ENCODE measurements at places on chromosomes 2 and 18.

DNA sequence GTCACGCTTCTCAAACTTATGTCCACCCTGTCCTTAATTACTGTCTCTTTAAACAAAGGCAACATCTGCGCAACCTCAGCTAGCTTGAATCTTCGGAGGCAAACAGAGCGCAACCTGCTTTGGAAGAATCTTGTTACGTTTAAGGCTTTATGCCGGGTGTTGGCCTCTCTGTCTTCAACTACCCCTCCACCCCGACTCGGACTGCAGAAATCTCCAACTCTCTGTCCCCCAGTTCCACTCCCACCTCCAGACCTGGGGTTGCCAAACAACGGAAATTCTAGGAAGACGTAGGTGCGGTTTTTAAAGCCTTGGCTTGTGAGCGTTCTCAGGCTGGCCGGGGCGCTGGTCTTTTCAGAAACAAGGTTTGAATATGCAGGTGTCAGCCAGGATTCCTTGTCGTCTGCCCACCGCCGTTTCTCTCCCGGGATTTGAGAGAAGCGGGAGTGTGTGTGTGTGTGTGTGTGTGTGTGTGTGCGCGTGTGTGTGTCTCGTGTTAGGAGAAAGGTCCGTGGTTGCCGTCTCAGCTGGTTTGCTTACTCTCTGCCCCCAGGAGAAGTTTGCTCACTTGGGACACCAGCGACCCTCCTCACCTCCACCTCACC lies 1.1 kb upstream of the ONECUT2 start:
- no peak for DNase-seq

DNA sequence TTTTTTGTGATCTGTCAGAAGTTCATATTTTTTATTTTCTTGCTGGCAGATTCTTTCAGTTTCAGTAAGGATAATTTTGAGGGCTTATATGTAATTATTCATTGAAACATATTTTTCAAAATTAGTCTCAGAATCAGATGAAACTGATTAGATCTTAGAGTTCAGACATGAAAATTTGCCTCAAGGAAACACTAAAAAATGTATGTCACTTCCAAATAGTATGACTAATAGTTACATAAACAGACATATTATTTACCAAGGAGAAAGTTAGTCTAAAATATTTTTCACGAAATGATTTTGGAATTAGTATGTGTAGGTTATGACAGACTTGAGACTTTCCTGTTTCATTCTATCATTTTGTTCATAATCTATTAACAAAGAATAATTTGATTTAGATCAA lies 628.6 kb downstream of the CCDC85A start:
- no peak for DNase-seq

DNA sequence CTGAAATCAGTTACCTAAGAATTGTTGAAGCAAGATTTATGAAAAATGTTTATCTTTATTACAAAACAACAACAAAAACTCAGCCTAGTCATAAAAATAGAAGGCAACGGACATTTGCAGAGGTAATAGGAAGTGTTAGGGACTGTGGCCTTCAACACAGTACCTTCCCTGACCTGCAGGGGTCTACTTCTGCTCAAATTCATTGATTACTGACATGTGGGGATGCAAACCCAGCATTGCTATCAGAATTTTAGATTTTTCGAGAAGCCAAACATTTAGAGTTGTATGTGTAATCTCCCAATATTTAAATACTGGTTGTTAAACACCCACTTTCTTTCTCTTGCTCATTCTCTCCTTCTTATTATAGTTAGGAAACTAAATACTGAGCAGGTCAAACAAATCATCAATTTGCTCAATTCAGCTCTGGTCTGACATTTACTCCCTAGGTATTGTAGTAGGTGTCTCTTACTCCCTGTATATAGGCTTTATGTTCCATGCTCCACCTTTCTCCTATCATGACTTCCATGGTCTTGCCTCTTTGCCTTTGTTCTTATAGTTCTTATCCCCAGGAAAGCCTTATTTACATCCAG lies 198.5 kb downstream of the UBE2E3 start:
- peak; percentile 12 for DNase-seq

- no peak for DNase-seq
Measured at GRCh38 chr2:151943461-151943860, 115.2 kb upstream of the ARL5A start.

GRCh38 chr2:59693231-59693959 lies 860.1 kb downstream of the BCL11A start:
- no peak for DNase-seq

DNA sequence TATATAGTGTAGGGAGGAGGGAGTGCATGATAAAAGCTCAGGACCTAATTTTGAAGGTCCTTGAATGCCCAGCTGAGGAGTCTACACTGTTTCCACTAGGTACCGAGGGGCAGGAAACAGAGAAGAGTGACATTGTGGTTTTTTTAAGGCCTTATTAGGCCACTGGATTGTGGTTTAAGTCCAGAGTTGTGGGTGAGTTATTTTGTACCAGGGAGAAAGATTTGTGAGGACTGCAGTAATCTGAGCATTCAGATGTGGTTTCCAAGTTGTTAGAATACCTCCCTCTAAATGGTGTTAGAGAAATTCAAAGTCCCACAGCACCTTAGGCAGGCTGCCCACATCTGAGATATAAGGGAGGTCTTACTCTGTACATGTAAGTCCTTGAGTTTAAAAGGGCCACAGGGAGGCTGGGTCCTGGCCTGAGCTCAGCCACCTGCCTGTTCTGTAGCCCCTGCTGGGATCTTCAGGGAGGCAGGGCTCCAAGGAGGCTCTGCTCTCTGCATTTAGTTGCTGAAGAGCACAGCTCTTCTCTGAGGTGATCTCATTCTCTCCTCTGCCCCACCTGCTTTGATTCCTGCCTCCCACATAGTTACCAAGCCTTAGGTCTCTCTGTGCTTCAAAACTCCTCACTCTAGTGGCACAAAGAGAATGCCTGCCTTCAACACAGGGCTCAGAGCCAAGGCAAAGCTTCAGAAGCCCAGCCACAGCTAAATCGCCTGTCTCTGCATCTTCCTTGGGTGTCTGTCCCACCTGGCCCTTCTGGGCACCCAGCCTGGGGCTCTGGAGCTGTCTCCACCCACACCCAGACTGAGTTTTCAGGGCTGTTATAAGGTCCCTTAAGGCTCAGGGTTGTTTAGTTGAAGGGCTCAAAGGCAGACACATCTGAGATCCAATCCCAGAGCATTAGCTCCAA lies 88.1 kb downstream of the VSNL1 start:
- DNase-seq: no peak

- DNase-seq: no peak
Measured at GRCh38 chr2:127911737-127912136, 26.0 kb upstream of the AMMECR1L start.

DNA sequence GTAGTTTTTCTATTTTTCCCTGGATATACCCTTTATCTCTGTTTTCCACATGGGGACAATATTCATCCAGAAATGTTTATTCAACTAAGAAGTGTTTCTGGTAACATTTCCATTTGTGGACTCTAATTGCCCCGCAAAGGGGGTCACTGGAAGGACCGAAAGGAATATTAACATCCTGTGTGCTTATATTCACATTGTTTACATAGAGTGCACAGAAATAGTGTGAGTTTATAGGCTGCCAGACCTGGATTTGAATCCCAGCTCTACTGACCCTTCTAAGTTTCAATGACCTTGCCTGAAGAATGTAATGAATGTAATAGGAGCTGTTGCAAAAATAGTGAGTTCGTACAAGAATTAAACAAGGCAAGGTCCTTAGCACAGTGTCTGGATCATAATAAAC lies 152.9 kb upstream of the NCKAP5 start:
- no peak for DNase-seq

- DNase-seq: no peak
Measured at GRCh38 chr2:109275120-109276012, 146.4 kb downstream of the SH3RF3 start.

DNA sequence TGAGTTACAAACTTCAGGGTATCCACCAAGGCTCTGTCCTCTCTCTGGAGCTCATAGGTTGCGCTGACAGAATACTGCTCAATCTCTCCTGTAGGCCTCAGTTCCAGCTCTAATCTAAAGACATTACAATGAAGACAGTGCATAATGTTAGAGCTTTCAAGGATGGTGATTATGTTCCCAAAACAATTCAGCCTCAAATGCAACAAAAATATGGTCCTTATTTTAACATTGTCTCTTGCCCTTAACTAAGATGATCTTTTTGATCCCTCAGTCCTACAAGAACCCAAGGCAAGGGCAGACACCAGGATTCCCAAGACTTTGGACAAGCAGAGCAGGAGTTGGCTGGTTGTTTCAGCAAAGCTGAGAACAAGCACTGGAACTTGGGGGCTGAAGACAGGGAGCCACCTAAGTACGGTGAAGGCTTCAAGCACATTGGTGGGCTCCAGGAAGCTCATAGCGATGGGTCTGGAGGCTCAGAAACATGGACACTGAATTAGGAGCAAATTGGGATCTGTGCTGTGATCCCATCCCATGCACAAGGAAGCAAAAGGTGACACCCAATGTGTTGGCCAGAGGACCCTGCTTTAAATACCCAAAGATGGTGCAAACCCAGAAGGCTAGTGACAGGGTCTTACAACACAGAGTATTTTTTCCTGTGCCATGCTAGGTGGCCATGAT lies 24.7 kb downstream of the APOB start:
- DNase-seq: no peak

GRCh38 chr2:99836690-99837605 lies 305.4 kb downstream of the AFF3 start:
- DNase-seq: no peak

GRCh38 chr2:27494944-27495554 lies at the start of gene FNDC4:
Gene FNDC4 (minus strand): TSS chr2:27495200. CDS start chr2:27494679, 521 bp downstream.
- no peak for DNase-seq

- DNase-seq: peak; percentile 50
Measured at GRCh38 chr2:7097353-7097895, 180.2 kb downstream of the RNF144A start.

DNA sequence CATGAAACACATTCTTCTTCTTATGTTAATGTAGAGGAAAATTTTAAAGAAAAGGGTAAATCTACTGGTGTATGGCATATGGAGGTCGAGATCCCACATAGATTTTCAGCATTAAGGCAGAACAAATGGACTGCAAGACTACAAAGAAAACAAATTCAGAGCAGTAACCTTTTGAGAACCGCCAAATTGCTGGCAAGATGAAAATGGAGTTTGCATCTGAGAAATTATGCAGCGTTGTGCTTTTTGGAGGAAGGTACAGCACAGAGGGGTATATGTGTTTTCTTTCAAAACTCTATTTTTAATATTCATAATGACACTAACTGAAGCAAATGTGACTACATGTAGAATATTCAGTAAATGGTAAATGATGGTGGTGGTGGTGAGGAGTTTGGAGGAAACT lies 59.0 kb upstream of the PARD3B start:
- no peak for DNase-seq

DNA sequence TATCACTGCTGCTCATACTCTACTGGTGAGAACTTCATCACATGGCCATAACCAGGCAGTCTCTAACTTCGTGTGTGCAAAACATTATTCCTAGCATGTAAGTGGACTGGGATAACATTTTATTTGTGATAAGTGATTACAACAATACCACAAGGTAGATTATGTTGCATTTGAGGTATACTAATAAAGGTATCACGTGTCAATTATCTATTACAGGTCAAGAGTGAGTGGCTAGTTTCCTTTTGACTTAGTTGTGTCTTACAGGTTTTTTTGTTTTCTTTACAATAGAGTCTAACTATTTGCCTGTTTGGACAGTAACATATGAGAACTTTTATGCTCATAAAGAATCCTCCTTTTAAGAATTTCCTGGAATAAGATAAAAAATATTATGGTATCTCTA lies 67.2 kb upstream of the DSC1 start:
- no peak for DNase-seq

DNA sequence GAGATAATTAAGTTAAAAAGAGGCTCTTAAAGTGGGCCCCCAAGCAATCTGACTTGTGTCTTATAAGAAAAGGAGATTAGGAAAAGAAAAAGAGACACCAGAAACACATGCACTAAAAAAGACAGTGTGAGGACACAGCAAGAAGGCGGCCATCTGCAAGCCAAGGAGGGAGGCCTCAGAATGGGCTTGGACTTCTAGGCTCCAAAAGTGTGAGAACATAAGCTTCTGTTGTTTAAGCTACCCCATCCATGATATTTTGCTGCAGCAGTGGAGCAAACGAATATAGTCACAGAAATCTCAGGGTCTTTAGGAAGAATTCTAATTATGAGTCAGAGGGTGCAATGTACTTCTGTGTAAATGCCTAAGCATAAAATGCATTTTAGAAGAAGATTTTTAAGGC lies 399.3 kb upstream of the MMADHC start:
- DNase-seq: no peak

- no peak for DNase-seq
Measured at GRCh38 chr18:50627594-50628532, 68.0 kb downstream of the MAPK4 start.

GRCh38 chr2:132690664-132691303 lies 20.8 kb upstream of the LYPD1 start:
- no peak for DNase-seq

- no peak for DNase-seq
Measured at GRCh38 chr2:22822835-22823234, 562.1 kb upstream of the KLHL29 start.

DNA sequence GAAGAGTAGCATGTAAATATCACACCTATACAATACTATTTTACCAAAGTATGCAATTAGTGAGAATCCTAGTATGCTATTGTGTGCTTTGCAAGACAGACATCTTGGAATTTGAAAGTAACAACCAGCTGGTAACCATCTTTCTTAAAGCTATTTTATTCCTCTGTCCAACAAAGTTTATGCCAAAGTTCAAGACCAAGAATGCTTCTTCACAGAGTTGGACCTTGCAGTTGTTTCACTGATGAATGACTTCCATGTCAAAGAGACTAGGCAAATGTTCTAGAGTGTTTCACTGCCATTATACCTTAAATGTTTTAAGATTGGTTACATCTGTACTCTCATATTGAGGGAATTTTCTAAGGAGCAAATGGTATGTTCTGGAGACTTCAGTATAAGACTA lies 215.2 kb upstream of the CRIM1 start:
- DNase-seq: no peak

- no peak for DNase-seq
Measured at GRCh38 chr18:55316486-55317184, 271.4 kb downstream of the TCF4 start.

GRCh38 chr2:206481056-206481455 lies 37.7 kb downstream of the ADAM23 start:
- DNase-seq: no peak

GRCh38 chr2:26018184-26019055 lies 15.5 kb upstream of the RAB10 start:
- no peak for DNase-seq

GRCh38 chr2:67651565-67651964 lies 254.4 kb downstream of the ETAA1 start:
- DNase-seq: no peak

DNA sequence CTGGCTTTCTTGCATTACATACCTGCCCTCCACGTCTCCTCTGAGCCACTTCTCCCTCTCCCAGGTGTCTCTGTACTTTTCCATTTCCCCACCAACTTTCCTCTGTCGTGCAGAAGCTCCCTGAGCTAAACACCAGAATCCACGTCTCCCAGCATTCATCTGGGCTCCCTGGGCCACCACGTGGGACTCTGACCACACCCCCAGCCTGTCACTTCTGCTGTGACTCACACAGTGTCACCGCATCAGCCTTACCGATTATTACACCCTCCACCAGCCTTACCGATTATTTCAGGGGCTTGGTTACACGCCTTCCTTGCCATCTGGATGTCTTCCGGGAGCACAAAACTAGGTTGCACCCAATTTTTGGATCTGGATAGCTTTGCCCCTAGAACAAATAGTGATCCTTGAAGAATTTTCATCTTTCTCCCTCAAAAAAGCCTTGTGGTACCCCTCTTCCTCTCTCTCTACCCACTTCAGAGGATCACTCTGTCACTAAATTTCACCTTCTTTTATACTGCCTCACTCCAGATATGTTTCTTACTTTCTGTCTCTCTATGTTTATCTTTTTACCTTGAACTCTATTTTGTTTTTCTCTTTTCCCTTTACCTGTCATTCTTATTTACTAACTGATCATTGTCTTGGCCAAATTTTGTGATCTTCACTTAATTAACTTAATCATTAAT lies 136.9 kb upstream of the CAB39 start:
- DNase-seq: peak; percentile 32

Measured in stimulated activated CD8-positive, alpha-beta memory T cell treated with anti-CD3 and anti-CD28 coated beads, Interleukin-15, amount 100 ng/mL, for 1 hour (primary cell).